ENCODE measurements at places on chromosomes 11 and 22.

DNA sequence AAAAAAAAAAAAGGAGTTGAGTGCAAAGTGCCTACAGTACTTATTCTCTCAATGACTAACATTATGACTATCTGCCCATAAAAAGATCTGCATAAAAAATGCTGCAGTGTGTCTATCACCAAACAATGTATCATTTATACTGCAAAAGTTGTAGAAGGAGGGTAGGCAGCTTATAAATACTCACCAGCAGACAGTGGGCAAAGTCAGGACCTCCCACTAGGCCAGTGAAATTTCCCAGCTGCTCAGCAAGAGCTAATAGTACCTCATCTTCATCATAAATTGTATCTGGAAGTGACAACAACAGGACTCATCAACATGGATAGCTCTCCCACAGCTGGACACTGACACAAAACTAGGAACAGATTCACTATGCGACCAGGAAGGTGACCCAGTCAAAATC, 1.6 kb downstream of the PPP2R1B start:
- DNase-seq, result no peak

GRCh38 chr11:5600374-5600851, 4.0 kb downstream of the TRIM6 start:
- peak; percentile 50 for DNase-seq

DNA sequence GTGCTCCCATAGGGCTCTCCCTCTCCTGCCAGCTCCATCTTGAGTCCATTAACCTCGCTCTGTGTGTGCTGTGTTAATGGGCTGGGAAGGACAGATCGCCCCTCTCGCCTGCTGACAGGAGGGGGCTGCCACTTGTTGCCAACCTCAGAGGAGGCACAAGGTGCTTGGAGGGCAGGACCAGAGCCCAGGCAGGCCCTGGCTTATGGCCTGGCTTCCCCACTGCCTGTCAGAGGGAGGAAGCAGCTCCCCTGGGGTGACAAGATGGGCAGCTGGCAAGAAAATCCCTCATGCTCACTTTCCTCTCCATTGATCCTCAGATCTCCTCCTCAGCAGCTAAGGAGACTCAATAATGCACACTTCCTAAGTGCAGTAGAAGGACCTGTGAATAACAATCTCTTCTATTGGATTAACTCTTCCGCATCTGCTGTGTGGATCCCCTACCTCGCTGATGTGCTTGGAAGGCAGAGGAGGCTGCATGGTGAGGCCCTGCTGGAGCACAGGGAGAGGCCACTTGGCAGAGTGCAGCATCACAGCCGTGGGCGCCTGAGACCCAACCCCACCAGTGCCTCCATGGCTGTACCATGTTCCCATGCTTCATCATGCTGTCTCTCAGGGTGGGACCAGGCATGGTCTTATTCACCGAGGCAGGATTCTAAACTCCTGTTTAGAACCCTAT, 70.3 kb downstream of the TRIM29 start:
- DNase-seq, result no peak

DNA sequence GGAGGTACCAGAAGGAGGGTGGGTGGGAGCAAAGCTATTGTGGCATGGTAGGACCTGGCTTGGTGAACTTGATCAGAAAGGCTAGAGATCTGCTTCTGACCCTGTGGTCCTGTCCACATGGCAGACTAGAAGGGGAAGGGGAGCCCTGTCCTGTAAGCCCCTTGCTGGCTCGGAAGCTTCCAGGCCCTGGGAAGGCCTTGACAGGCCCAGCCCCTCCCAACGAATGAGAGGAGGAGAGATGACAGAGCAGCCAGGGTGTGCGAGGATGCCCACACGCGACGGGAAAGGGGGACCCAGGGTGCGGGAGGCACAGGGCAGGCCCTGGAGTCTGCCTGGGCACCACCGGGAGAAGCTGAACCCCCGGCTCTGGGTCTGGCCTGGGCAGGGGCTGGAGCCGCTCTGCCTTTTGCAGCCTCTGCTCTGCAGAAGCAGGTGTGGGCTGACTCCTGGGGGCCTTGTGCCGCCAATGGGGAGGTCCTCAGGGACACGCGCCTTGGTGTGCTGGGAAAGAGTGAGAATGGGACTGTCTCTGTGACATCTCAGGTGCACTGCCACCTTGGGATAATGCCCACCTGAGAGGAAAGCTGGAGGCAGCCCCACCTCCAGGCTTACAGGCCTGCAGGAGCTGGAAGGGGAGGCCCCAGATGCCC, 1447.5 kb downstream of the BRD1 start:
- no peak for DNase-seq

DNA sequence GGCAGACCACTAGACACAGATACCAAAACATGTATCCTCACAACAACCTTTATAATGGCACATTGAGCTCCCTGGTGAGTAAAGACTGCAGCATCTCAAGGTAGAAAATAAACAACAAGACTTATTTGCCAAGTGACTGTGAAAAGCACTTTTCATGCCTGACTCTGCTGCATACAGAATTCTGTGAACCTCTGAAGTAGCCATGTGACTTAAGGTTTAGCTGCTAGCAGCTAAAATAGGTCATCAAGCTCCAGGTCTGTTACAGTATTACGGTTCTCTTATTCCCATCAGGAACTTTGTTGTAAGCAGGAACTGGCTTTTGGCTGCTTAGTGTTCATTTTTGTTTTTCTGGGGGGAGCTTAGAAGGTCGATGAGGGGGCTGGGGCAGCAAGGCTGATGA, 139.4 kb downstream of the PAX6 start:
- no peak for DNase-seq

DNA sequence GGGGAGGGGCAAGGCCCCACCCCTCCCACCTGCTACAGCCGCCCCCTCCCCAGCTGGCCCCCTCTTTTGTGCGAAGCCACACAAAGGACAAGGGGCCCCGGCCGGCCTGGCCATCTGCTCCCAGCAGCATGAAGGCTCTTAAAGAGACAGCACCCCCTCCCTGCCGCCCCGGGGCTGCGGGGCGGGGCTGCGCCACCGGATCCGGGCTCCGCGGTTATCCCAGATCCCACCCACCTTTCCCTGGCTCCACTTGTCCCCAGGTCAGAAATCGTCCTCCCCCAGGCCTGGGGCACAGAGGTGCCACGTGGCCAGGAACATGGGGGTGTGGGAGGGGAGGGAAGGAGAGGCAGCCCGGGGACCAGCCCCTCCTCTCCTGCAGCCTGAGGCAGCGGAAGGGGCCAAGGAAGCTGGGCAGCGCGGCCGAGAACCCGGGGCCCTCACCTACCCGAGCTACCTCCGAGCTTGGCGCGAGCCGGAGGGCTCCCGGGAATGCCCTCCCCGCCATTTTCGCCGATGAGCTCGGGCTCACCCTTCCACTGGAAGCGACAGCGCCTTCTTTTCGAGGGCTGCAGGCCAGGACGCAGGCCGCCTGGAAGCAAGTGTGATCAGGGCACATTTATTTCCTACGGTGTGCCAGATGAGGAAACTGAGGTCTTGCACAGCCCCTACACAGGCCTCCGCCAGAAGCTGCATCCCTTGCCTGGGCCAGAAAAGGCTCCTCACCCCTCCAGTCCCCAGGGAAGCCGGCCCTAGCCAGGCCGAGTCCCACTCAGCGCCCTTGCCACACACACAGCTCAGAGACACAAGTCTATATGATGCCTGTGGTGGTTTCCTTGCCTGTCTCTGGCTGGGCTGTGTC, 2.5 kb upstream of the RCOR2 start:
- DNase-seq, result peak; percentile 75

- DNase-seq, result peak; percentile 82
Measured at GRCh38 chr11:72223615-72224563, 678 bp upstream of the INPPL1 start.

DNA sequence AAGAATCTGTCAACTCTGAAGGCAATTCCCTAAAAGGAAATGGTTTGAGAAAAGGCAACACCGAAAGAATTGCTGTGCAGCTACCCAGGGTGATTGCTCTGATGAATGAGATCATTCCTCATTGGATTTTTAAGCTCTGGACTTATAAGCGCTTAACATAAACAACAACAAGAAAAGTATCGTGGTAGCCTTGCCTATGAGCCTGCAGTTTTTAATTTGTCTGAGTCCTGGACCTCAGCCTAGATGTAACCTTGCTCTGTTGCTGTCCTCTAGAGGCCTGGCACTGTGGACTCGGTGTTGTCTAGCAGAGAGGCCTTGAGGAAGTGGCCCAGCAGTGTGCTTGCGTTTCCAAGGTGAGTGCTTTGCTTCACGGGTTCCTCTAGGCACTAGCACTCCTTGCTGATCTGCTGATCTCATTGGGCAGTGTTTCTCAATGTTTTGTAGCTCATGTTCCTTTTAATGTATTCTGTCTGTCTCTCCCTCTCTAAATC, 20.4 kb downstream of the CCDC81 start:
- DNase-seq, result no peak

DNA sequence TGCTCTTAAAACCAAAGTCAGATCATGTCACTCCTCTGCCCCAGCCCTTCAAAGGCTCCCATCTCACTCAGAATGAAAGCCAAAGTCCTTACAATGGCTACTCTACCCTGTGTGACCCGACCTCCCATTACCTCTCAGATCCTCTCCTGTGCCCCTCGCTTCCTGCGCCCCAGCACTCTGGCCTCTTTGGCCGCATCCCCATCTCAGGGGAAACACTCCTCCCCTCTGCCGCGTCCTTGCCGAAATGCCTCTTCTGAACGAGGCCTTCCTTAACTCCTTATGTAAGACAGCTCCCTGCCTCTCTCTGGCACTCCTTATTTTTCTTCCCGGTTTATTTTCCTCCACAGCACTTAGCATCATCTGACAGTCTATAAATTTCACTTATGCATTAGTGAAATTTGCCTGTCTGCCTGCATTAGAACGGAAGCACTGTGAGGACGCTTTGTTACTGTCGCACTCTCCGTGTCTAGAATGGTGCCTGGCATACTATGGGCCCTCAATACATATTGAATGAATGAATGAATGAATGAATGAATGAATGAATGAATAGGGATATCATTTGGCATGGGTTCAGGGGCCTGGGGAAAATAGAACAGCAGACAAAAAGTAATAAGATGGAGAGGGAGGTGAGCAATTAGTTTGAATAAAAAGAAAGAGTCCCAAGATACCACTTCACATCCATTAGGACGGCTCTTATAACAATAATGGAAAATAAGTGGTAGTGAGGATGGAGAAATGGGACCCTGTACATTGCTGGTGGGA, 137.8 kb downstream of the CEP164 start:
- no peak for DNase-seq

All from heart right ventricle (tissue), 16 donors.